ENCODE measurements at places on chromosomes 5 and 9.

GRCh38 chr5:131381777-131382176 lies 117.9 kb downstream of the CDC42SE2 start:
- no peak for DNase-seq

- peak; percentile 27 for DNase-seq
These were observed 281.3 kb downstream of the CEMIP2 start for GRCh38 chr9:71487061-71487460.

DNA sequence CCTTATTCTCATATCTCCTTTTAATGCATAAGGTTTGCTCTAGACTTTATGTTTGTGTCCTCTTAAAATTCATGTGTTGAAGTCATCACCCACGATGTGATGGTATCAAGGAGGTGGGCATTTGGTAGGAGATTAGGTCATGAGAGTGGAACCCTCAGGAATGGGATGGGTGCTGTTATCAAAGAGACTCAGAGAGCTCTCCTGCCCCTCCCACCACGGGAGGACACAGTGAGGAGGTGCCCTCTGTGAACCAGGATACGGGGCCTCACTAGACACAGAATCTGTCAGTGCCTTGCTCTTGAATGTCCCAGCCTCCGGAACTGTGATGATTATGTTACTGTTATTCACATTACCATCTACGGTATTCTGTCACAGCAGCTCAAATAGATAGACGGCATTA lies 359.0 kb downstream of the IRX1 start:
- DNase-seq = no peak

- DNase-seq = no peak
These were observed 80.9 kb downstream of the PRR16 start for GRCh38 chr5:120545007-120545406.

DNA sequence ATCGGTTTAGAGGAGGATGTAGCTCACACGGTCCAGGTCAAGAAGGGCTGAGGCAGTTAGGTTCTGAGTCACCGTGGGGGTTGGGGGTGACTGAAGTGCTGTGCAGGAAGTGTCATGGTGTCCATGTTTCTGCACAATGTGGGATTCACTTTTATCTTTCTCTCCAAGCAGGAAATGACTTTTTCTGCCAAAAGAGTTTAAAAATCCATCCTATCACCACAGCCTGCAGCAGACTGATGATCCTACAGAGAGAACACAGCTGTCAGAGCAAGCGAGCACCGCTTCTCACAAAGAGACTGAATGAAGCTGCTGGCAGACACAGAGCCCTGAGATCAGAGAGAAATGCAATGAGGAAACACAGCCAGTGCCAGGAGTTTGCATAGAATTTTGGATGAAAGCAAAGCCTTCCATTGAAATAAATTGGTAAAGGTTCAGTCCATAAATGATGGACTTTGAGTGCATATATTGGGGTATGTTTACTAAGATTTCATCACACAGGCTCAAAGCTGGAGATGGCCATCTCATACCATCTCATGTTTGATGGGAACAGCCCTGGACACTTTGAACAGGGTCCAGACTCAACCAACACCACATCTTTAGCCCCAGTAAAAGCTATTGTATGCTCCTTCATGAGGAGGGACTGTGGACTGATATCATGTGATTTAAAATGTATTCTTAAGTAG lies 213.9 kb upstream of the FBXL7 start:
- no peak for DNase-seq

GRCh38 chr5:125038477-125038876 lies 292.0 kb upstream of the ZNF608 start:
- no peak for DNase-seq

DNA sequence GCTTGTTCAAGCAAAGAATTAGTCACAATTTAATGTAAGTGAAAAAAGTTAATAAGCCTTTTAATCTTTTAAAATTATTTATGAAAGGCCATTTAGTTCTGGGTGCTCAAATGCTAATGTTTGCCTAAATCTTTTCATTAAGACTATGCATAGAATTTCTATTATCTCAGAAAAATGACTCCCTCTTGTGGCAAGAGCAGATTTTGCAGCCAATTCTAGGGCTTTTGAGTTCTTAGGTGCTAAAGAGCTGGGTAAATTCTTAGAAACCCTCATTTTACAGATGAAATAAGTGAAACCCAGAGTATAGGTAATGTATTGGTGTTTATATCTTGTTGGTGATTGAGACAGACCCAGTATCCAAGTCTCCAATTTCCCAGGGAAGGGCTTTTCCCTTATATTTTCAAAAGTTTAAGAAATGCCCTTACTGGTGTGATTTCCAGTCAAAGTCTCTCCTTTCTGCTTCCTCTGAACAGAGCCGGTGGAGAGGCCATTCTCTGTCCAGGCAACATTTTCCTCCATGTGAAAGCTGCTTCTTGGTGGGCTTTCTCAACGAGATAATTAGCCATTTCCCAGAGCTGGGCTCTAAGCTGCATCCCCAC lies 24.1 kb upstream of the PCSK5 start:
- peak; percentile 82 for DNase-seq

DNA sequence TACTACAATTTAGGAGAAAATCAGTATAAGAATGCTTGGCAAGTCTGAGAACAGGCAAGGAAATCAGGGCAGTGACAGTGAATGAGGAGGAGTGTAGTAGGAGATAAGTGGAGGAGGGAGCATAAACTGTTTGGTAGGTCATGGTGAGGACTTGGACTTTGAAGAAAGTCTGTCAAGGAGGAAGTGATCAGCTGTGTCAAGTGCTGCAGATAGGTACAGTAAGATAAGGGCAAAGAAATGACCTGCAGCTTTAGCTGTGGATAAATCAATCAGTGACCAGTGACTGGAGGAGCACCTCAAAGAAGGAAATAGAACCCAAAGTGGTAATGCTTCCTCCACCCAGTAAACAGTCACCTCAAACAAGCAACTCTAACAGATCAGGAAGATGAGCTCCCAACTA lies 106.3 kb downstream of the RAPGEF6 start:
- no peak for DNase-seq

GRCh38 chr5:145776886-145777285 lies 58.3 kb downstream of the PRELID2 start:
- no peak for DNase-seq

GRCh38 chr5:53397845-53398244 lies 82.6 kb upstream of the FST start:
- DNase-seq = no peak

- no peak for DNase-seq
These were observed 53.3 kb downstream of the JADE2 start for GRCh38 chr5:134578578-134579283.

DNA sequence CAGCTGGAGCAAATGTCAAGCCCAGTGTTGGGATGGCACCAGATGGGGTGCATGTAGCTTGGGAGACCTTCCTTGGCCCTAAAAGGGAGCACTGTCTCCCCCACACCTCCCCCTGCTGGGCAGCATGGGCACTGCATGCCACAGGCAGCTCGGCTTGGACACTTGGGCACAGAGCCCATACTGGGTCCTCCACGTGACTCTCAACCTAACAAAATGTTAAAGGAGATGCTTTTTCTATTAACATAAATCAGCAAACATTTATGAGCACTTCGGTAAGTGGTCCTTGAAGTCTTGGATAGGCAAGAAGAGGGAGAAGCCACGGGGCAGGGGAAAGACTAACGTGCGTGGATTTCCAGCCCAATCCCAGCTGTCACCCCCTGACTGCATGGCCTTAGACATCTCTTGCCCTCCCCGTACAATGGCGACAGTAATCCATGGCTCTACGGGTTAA lies 23.9 kb upstream of the MAPK9 start:
- peak; percentile 77 for DNase-seq

DNA sequence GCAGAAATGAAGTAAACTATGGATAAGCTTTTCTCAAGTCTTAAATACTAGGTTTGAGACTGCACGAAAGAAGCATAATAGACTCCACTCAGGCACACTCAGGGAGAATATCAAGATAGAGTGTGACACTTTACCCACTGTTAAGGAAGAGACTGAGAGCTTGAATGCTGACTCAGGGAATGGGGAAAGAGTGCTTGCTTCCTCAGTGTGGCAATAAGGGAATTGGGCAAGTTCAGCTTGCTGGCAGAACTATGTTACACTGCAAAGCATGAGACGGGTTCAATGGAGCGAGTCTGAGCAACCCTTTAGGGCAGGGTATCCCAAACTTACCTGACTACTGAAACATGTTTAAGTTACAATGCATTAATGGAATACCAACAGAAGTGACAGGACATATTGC lies 237.7 kb upstream of the MEF2C start:
- peak; percentile 82 for DNase-seq

- DNase-seq = no peak
These were observed 38.3 kb upstream of the SIL1 start for GRCh38 chr5:139236479-139236878.

DNA sequence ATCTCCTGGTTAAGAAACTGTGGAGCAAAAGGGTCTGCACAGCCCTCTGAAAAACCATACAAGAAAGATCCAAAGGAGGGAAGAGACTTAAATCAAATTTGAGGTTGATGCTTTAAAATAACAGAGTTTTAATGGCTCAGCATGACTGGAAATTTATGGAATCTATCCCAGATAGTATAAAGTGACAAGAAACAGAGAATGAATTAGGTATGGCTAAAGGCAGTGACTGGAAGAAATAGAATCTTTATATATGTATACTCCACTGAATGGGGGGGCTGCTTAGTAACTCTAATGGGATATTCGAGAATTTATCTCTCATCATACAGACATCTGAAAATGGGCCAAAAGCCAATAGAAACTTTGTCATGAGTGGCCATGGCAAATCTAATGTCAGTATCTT lies 17.6 kb upstream of the MOCS2 start:
- DNase-seq = no peak

GRCh38 chr5:128349044-128349858 lies 188.8 kb downstream of the FBN2 start:
- DNase-seq = no peak

- DNase-seq = no peak
These were observed 97.3 kb upstream of the GOLGA1 start for GRCh38 chr9:125038166-125038565.

DNA sequence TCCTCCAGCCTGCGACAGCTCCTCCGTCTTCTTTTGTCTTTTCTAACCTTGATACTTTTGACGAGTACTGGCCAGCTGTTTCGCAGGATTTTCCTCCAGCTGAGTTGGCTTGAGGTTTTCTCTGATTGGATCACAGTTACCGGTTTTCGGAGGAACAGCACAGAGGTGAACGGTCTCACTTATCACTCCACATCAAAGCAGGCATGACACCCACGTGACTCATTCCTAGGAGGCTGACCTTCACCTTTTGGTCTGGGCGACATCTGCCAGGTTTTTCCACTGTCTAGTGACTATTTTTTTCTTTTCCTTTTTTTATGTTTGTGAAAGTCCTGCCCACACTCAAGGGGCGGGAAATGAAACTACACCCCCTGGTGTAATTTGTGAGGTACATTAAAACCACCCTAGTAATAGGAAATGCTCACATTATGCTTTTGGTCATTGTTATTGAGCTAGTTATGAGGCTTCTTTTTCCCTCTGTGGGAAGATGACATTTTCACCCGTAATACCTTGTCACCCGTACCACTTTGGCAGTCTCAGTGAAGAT lies 319.2 kb downstream of the GADD45G start:
- peak; percentile 29 for DNase-seq

DNA sequence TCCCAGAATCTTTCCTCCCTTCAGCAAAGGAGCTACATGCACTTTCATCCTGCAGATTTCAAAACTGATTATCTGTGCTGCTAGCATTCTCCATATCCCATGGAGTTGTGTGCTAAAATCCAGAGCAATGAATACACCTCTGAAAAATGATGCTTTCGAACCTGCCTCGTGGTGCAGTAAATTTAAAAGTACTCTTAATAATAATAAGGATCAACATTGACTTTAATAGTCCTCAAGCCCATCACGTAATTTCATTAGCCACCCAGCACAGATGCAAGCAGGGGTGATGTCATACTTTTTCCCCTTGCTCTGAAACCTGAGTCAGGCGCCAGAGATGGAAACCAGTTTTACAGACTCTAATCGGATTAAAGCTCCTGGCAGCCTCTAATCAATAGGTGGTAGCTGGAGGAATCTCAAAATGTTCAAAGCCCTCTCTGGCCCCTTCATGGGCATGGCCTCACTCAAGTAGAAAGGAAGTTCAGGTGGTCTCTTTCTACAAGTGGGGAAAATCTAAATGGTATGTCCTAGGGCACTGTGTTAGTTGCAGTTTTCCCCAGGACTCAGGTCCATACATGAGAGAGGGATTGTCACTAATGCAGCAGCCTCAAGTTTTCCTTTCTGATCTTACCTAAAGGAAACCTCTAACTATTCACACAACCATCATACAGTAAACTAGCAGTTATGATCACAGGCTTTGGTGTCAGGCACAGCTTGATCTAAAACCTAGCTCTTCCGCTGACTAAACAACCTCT lies 221.6 kb upstream of the SLC30A5 start:
- DNase-seq = no peak

DNA sequence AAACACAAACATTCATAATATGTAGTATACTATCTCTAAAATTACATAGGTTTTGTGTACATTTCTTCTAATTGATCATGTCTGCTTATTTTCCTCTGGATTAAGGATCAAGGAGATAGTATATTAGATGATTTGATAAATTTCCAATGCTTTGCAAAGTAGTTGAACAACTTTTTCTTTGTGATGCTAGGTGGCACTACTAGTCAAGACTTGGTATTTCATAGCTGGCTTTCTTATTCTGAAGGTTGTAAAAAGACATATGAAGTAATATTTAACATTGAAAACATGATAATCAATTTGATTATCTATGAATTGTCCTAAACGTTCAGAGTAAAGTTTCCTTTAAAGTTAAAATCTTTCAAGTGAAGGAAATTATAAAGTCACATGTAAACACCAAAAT lies 106.1 kb upstream of the FGF10 start:
- DNase-seq = no peak

DNA sequence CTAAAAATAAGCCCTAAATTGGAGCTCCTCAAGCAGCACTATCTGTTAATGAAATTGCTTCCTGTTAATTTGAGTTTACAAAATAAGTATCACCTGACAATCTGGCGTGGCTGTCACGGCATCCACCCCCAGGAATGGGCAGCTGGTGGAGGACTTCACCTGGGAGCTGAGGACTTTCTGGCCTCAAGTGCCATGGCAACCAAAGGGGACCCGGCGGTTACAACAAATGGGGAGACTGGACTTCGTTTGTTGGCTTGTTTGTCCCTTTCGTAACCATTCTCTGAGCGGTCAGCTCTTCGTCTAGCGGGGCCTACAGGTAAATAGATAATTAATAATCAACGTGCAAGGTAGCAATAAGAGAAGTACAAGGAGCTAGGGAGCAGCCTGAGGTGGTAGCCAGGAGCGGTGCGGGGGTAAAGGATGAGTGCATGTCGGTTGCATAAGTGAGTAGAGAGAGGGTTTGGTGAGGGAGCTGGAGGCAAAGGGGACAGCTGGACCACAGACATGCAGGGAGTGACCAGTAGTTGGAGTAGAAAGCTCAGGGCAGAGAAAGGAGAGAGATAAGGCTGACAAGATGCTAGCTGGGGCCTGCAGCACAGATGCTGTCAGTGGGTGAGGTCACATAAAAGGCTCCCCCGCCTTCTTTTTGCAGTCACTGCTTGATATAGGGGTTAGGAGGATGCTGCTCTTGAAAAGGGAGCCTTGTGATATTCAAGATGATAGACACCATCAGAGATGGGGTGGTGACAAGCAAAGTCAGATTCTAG lies 62.5 kb downstream of the HSPA4 start:
- no peak for DNase-seq

DNA sequence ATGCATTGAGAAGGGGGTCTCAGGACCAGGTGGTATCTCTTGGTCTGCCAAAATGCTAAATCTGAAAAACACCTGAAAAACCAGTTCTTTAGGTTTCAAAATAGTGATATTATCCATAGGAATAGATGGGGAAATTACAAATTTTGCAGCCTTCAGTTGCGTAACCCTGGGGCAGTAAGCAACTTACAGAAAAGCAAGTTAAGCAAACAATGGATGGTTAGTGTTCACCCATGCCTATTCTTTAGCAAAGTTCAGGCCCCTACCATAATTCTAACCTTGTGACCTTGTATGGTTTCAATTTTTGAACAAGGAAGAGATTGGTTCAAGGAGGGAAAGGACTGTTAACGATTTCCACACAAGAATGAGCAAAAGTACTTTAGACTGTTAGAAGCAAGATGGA lies 24.5 kb downstream of the GLRX start:
- DNase-seq = peak; percentile 23
